ENCODE measurements at places on chromosomes 5 and 9.

GRCh38 chr5:154753792-154754191 is 1.4 kb upstream of the LARP1 start:
- DNase-seq: peak; percentile 87

DNA sequence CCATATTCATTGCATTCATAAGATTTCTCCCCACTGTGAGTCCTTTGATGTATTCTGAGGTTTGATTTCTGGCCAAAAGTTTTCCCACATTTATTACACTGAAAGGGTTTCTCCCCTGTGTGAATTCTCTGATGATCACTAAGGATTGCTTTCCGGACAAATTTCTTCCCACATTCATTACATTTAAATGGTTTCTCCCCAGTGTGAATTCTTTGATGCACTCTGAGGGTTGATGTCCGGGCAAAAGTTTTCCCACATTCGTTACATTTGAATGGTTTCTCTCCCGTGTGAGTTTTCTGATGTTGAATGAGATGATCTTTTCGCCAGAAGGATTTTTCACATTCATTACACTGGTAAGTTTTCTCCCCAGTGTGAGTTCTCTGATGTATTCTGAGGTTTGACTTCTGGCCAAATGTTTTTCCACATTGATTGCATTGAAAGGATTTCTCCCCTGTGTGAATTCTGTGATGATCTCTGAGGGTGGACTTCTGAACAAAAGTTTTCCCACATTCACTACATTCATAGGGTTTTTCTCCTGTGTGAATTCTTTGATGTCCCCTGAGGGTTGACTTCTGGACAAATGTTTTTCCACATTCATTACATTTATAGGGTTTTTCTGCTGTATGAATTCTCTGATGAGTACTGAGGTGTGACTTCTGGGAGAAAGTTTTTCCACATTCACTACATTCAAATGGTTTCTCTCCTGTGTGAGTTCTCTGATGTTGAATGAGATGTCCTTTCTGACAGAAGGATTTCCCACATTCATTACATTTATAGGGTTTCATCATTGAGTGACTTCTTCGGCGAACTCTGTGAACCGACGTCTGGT is 18.8 kb downstream of the ZNF510 start:
- no peak for DNase-seq

DNA sequence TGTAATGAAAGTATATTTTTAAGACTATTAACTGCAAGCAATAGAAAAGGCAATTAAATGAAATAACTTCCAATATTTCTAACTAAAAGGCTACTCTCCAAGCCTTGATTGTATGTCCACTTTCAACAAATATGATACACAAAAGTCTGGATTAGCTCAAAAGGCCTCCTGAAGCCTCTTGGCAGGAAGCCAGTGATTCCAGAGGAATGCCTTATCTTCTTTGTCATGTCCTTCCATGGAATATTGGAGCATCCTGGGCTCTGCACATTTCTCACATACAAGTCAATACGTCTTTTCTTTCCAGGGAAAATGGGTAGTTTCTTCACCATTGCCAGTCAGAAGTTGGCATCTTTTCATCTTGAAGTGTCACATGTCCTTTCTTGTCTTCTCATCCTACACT is 357.8 kb downstream of the KDM4C start:
- DNase-seq: no peak

GRCh38 chr5:68295772-68296171 is 80.2 kb downstream of the PIK3R1 start:
- DNase-seq: no peak

GRCh38 chr9:115913696-115914095 is 239.9 kb upstream of the PAPPA start:
- DNase-seq: no peak

DNA sequence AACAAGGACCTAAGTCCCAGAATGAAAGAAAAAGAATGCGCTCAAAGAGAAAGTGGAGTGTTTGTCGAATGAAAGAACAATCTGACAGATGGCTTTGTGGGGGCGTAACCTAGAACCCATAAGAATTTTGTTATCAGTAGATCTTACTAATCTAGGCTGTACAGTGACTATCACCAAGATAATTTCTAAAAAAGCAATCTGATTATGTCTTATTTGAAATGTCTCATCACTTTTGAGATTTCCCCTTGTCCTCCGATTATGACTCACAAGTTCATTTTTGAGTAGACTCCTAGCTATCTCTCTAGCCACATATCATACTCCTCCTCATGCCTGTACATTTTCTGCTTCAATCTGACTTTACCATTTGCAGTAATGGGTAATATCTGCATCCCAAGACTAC is 135.6 kb upstream of the SMARCA2 start:
- DNase-seq: no peak

DNA sequence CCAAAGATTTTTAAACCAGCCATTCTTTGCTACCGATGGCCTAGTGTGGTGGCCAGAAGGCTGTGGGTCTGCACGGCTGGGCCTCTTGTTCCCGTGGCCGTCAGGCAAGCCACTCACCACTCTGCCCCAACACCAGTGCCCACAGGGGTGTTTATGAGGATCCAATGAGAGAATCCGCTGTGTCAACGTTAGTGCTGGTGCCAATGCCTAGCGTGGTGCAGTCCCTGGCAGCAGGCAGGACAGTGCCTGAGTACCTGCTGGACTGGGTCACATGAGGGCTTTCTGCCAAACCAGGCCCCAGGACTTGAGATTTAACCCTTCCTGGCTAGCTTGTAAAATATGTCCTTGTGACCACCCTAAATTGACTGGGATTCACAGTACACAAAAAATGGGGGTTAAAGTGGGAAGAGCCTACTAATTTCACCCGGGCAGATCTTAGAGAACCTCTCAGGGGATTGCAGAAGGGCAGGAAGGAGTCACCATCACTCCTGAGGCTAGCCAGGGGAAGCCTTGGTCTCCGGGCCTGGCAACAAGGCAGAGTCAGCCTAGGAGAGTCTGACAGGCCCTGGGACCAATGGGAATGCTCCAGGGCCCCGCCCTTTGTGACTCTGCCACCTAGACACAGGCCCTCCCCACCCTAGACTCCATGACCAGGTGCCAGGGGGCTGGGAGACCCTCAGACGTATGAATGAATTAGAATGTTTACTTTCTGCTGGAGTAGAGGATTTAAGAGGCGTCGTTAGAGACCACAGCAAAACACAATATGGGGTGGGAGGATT is 63.2 kb upstream of the FSTL4 start:
- no peak for DNase-seq

GRCh38 chr5:175211956-175212756 is 231.8 kb downstream of the DRD1 start:
- DNase-seq: no peak

DNA sequence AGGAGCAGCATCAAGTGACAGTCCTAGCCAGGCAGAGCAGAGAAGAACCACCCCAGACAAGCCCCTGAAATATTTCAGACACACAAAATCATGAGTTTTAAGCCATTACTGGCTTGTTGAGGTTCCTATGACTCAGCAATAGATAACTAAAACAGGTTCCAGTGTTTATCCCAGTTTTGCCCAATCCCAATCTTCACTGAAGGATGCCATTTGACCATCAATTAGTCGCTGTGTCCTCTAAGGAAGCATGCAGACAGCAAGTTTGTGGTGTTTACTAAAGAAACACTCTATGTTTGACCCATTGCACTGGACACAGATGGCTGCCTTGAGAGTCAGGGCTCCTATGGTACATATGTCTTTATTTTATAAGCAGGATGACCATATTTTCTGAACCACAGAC is 186.7 kb downstream of the SYK start:
- DNase-seq: no peak

DNA sequence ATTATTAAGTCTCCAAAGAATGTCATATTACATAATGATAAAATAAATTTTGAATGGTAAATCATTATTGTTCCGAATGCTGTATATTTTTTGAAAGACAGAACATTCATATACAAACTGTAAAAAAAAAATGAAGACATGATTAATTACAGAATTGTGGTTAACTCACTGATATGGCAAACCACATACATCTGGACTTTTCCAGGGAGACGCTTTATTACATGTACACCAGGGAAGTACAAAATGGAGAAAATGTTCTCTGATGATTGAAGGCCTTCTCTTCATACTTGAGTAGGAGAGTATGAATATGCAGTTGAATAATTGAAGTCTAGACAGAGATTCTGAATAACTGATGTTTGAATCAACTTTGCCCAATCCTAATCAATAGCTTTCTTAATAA is 1886.9 kb downstream of the EFNA5 start:
- no peak for DNase-seq

DNA sequence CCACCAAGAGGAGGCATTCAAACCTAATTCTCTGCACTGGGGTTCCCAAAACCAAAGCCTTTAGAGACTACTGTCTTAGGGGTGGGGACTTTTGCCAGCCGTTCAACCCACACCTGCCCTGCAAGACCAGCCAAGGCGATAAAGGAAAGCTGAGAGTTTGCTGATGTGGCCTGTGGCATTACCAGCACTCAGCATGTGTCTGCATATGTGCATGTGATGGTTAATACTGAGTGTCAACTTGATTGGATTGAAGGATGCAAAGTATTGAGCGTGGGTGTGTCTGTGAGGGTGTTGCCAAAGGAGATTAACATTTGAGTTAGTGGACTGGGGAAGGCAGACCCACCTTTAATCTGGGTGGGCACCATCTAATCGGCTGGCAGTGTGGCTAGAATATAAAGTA is 474.2 kb downstream of the MED10 start:
- DNase-seq: no peak

GRCh38 chr9:20844916-20845315 is 160.9 kb downstream of the FOCAD start:
- no peak for DNase-seq

GRCh38 chr5:104498281-104498680 is 935.7 kb upstream of the NUDT12 start:
- DNase-seq: no peak

DNA sequence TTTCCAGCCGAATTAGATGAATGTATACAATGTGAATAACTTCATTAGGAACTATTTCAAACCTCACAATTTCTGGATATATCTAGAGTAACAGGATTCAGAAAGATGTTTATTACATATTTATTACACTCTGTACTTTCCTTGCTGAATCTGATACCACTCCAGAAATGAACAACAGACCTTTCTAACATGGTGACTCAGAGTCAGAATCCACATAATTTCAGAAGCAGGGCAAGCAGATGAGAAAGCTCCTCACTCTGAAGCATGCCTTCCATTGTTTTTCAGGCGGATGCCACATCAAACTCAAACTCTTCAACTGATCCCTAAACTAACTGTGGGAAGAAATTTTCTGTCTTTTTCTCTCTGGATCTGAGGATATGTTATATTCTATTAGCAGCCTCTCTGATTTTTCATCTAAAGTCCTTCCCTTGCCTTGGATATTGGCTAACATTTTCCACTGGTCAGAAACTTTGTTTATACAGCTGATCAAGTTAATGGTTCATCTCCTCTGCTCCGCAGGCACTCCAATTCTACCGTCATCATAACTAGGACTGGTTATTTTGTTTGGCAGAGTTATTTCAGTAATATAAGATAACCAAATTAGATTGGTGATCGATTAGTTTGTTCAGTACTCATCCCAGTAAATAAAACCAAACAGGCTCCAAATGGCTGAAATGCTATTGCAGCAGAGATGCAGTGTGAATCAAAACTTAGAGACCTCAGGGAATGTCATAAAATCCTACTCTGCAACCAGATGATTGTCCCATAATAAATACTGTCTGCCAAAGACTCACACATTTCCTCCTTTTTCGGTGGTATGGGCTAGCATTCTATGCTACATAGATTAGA is 556.0 kb downstream of the EBF1 start:
- no peak for DNase-seq

Measured in hepatic stellate cell (primary cell).